ENCODE measurements at places on chromosomes 4 and X.

GRCh38 chrX:120795301-120795700, 80.4 kb downstream of the CT47B1 start:
- DNase-seq = no peak

DNA sequence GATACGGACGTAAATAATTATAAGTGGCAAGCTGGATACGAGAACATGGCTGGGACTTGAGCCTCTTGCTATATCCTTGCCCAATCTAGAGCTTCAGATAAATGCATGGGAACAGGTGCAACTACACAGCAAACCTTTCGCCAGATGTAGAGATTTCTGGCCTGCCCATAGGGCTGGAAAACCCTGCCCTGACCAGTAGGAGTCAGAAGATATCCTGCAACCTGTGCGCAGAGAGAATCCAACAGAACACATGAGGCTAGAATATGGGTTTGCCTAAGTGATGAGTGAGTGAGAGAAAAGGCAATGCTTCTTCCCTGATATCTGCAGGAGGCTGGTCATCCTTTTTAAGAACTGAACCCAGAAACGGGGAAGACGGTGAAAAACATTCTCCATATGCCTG, 805.3 kb upstream of the TENM3 start:
- no peak for DNase-seq

DNA sequence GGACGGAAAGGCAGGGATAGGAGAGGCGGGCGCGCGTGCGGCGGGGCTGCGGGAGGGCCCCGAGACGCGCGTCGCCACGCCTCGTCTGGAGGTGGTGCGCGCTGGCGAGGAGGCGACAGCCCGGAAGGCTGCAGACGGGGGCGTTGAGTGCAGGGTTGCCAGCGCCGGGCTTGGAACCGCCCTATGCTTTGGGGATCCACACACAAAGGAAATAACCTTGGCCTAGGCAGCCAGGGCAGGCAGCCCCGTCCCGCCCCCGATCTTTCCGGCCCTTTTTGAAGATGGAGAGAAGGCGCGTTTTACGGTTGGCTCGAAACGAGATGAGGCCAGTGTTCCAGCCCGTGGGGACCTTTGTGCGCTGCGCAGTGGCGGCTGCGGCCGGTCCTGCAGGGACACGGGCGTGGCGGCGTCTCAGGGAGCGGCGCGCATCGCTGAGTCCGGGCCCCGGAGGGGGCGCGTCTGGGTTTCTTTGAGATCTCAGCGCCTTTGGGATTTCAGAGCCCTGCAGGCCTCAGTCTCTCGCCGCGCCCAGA, 50.8 kb upstream of the TRIM2 start:
- DNase-seq = peak; percentile 43

DNA sequence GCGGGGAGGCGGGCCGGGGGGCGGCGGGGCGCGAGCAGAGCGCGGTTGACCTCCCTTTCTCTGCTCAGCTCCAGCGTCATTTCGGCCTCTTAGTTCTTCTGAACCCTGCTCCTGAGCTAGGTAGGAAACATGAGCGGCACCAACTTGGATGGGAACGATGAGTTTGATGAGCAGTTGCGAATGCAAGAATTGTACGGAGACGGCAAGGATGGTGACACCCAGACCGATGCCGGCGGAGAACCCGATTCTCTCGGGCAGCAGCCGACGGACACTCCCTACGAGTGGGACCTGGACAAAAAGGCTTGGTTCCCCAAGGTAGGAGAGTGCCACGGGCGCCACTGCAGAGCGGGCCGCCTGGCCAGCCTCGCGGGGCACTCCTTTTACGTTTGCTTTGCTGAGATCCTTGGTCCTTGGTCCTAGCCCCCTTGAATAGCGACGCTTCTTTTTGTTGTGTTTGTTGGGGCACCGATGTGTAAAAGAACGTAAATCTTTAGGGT, at the start of gene HTATSF1:
Gene HTATSF1, plus strand, starts transcription at position 37 of the 497 bp plus-strand sequence. Its CDS starts 93 bp downstream, at position 130.
- DNase-seq = peak; percentile 39

GRCh38 chr4:89213382-89213701, 94.3 kb downstream of the GPRIN3 start:
- DNase-seq = no peak

DNA sequence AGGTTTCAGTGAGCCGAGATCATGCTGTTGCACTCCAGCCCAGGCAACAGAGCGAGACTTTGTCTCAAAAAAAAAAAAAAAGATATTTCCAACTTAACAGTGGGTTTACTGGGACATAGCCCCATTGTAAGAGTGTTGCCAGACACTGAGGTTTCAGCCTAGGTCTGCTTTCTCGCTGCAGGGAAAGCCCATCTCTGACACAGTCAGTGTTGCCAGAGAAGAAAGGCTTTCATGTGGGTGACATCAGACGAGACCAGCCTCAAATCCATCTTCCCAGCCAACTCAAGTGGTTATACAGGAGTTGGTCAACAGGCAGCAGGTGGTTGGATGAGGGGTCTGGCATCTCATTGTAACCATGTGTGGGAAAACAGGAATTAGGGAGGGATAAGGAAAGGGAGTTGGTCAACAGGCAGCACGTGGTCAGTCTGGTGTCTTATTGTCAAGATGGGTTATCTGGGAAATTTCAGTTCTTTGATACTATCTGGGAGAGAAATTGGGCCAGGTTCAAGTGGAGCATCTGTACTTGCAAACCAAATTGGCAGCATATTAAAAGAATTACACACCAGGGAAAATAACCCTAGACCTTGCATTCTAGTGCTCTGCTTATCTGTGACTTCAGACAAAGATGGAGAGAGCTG, 41.1 kb downstream of the NELFA start:
- DNase-seq = no peak

- no peak for DNase-seq
These were observed 95.0 kb downstream of the DGKK start for GRCh38 chrX:50375481-50376267.
